ENCODE measurements at places on chromosomes 2 and 18. TPM values are rescaled to one million over a fixed set of nuclear protein-coding genes. Genes with fewer than 3 reads are reported as not detected.
A peak's percentile ranks its signal among the peaks of the same experiment; 100 is the strongest.

The CD8B2 gene
- 0.07 TPM for total RNA-seq

The SERPINB12 gene
- not detected for total RNA-seq

DNA sequence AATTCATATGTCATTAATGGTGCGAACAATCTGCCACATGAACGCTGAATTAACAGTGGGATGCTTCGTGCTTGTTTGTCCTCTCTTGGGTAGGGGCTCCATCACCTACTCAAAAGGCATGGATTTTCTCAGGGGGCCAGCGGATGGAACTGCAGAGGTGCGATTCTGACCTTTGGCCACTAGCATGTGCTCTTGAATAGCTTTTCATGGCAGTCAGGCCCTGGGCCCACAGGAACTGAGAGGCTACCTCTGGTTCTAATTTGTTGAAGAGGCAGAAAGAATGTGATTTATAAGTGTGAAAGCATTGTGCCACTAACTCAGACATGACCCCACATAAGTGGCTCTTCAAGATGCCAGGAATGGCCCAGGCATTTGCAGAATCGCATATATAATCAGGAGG lies 283.2 kb downstream of the INSIG2 start:
- H3K27ac ChIP-seq = no peak overlapping the region
- no peaks in the 10 kb centered on the region for H3K4me1 ChIP-seq
- H3K27me3 ChIP-seq = peaks cover 13% of the 10 kb centered on the region
- H3K4me3 ChIP-seq = no peak overlapping the region
- H3K36me3 ChIP-seq = no peaks in the 10 kb centered on the region
- DNase-seq = peak; percentile 12

- no peaks in the 10 kb centered on the region for H3K27me3 ChIP-seq
- H3K36me3 ChIP-seq = no peaks in the 10 kb centered on the region
- H3K27ac ChIP-seq = no peak overlapping the region
- no peaks in the 10 kb centered on the region for H3K4me1 ChIP-seq
- no peak for DNase-seq
- no peak overlapping the region for H3K4me3 ChIP-seq
These were observed 118.1 kb upstream of the CHRNA1 start for GRCh38 chr2:174882416-174882815.

The GAL3ST2 gene
- total RNA-seq = 0.65 TPM

DNA sequence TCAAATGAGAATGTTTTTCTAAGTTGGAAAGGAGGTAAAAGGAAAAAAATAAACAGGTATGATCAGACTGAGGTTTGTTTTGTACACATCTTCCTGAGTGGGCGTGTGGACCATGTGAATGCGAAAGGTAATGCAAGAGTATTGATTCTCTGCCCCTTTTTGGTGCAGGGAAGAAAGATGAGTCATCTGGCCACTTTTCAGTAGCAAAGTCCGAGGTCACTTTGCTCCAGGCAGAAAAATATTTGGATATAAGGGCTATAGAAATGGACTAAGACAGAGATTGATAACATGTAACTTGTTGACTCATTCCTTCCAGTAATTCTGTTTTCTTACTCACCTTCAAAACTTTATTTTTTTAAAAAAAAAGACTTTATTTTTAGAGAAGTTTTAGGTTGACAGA lies 130.5 kb downstream of the DSEL start:
- H3K36me3 ChIP-seq = no peaks in the 10 kb centered on the region
- no peak overlapping the region for H3K4me3 ChIP-seq
- peaks cover 3% of the 10 kb centered on the region for H3K27me3 ChIP-seq
- H3K4me1 ChIP-seq = peaks cover 15% of the 10 kb centered on the region

DNA sequence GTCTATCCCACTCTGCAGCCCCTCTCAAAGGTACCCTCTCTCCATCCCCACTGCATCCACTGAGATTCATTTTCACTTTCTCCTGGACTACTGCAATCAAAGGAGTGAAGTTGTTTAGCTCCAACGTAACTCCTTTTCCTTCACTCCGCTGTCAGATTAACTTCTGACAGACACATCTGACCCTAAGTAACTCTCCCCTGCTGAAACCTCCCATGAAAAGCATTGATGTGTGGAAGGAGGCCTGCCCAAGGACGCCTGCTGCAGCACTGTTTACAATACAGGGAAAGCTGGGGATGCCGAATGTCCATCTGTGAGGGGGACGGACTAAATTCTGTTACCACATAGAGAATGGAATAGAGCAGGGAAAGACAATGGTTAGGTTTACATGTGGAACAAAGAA lies 114.8 kb downstream of the TMEM163 start:
- H3K4me1 ChIP-seq = no peaks in the 10 kb centered on the region
- no peaks in the 10 kb centered on the region for H3K36me3 ChIP-seq
- DNase-seq = no peak
- no peak overlapping the region for H3K4me3 ChIP-seq
- no peak overlapping the region for H3K27ac ChIP-seq
- peaks cover 23% of the 10 kb centered on the region for H3K27me3 ChIP-seq

The RESP18 gene
- not detected for total RNA-seq

The ANO7 gene
- total RNA-seq = 2.1 TPM

The ZNF396 gene
- 0.93 TPM for total RNA-seq

The RPE gene
- 46.3 TPM for total RNA-seq

- H3K4me1 ChIP-seq = peaks cover 4% of the 10 kb centered on the region
- peaks cover 50% of the 10 kb centered on the region for H3K27me3 ChIP-seq
- peak within 1 kb of the TSS; percentile 62 for H3K4me3 ChIP-seq
- H3K36me3 ChIP-seq = peaks cover 1% of the 10 kb centered on the region
- DNase-seq = peak; percentile 59
These were observed at the start of gene TCF7L1 for GRCh38 chr2:85132834-85133637. TCF7L1 (plus strand) TSS chr2:85133392; CDS start chr2:85133685, 293 bp downstream.

GRCh38 chr18:48293954-48294898 lies 115.0 kb downstream of the ZBTB7C start:
- H3K4me3 ChIP-seq = no peak overlapping the region
- H3K27ac ChIP-seq = no peak overlapping the region
- DNase-seq = no peak
- H3K4me1 ChIP-seq = no peaks in the 10 kb centered on the region
- no peaks in the 10 kb centered on the region for H3K36me3 ChIP-seq
